ENCODE measurements at places on chromosomes 3 and 15. TPM values are rescaled to one million over a fixed set of nuclear protein-coding genes. Genes with fewer than 3 reads are reported as not detected.

DNA sequence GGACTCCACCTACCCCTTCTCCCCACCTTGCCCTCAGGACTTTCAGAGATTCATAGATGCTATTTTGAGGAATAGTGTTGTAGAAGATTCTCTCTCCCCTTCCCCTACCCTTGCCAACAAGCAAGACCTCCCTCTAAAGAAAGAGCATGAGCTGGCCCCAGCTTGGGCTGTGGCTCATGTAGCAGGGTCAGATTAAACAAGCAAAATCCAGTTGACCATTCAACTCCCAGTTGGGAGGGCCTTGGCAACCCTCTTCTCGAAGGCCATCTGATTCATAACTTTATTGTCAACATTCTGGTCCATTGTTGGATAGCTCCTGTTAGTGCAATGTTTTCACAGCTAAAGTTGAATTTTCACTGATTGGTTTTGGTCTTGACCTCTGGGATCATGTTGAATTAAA lies 41.1 kb downstream of the TNFAIP8L3 start:
- DNase-seq = no peak

Gene SLC12A6
- 9.3 TPM for total RNA-seq

DNA sequence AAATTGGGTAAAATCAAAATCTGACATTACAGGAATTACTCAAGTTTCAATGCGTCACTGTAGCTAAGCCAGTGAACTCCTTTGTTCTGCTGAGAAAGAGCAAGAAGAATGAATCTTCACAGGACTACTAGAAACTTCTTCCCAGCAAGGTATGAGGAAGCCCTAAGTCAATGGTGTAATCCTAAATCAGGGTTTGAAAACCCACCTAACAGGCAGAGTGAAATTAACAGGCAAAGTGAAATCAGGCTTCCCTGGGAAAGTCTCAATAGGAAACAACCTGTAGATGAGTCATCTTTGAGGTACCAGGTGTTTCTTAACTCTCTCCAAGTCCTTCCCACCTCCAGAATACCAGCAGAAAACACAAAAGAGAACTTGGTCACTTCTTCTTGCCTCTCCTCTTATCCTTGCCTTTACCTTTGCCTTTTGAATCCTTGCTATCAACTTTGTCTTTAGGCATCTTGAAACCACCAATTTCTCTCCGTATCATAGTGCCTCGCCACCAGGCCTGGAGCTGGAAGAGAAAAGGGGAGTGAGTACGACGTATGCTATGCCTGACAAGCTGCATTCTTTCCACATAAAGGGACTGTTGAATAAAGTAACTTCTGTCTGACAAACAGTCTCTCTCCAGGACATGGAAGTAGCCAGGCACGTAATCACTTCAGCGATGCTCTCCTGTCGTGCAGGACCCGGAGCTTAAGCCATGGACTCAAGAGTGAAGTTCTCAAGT lies 60.6 kb upstream of the RPL35A start:
- no peak for DNase-seq

Gene TEX55
- 0.10 TPM for total RNA-seq

DNA sequence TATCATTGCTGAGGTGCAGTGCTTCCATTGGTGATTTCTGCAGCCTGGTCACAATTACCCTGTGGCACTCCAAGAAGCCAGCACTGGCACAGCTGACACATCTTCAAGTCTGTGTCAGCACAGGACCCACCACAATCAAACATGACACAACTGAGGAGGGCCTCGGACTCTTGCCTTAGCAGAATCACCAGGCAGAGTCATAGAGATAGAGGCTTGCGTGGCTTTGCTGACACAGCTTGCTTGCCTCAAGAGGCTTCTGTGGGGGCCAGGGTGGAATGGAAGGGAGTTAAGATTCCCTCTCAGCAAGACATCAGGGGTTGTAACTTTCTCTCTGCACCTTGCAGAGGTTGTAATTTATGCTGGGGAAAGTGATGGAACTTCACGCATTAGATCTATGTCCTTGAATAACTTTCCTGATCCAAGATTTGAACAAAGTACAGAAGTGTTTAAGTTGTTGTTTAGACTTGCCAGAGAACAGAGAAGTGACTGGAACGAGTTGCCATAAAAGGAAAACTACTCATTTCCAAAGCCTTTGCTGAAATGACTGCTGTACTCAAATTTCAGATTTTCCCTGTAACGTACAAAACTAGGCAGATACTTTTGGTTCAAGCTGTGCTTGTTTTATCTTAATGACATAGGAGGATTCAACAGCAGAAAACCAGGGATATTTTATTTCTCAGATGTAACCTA lies 170.7 kb downstream of the DIPK2A start:
- no peak for DNase-seq

- DNase-seq = no peak
Observed at GRCh38 chr15:42890161-42890913, 30.2 kb downstream of the TTBK2 start.

- DNase-seq = no peak
Observed at GRCh38 chr3:150970665-150971324, 1.7 kb downstream of the CLRN1 start.

Gene FEZF2
- total RNA-seq = not detected

GRCh38 chr3:144677103-144677502 lies 705.5 kb downstream of the DIPK2A start:
- no peak for DNase-seq

DNA sequence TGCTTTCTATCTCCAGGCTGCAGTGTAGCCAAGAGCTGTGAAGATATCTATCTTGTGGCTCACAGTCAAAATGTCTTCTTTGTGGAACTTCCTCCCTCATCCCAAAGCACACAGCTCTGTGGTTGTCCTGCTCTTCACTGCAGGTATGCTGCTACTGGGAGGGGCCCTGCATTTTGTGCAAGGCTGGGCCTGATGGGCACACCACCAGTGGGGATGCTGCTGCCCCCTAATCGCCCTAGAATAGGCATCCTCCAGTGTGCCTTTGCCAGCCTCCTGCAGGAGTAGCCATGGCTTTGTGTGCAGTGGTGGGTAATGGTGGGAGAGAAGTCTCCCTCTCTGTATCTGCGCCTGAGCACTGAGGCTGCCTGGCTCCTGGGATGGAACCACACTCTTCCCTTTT lies 297.3 kb downstream of the DOCK3 start:
- no peak for DNase-seq

DNA sequence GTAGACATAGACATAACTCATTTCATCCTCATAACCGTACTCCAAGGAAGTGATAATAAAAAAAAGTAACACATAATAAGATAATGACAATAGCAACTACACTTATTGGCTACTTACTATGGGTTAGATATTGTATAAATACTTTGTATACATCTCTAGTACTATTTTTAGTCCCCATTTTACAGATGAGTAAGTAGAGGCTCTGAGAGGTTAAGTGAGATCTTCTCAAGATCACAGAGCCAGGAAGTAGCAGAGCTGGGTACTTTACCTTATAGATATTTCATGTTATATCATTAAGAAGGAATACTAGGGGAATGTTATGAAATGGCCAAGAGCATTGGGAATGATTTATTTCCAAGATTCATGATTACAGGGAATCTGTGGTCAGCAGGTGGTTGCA lies 49.4 kb upstream of the ADAMTSL3 start:
- no peak for DNase-seq

GRCh38 chr3:134804508-134805480 lies 9.7 kb downstream of the EPHB1 start:
- no peak for DNase-seq

Gene INKA1
- 0.61 TPM for total RNA-seq

Gene SLC26A6
- total RNA-seq = 14.8 TPM

Gene IDH2
- total RNA-seq = 102 TPM

- no peak for DNase-seq
Observed at GRCh38 chr3:121836064-121836463, 1.1 kb downstream of the EAF2 start.
